ENCODE measurements at places on chromosomes 3 and 15.
A peak's percentile ranks its signal among the peaks of the same experiment; 100 is the strongest.

GRCh38 chr3:126267169-126267975 is 87.0 kb upstream of the ALDH1L1 start:
- no peak for DNase-seq

- DNase-seq, result no peak
Observed at GRCh38 chr15:98597666-98598065, 50.7 kb upstream of the IGF1R start.

GRCh38 chr3:61666615-61667330 is 105.4 kb downstream of the PTPRG start:
- DNase-seq, result no peak

GRCh38 chr3:64645243-64645642 is 42.6 kb downstream of the ADAMTS9 start:
- no peak for DNase-seq

GRCh38 chr3:151086484-151087456 is 1.3 kb downstream of the MED12L start:
- peak; percentile 40 for DNase-seq

- DNase-seq, result no peak
Observed at GRCh38 chr3:105399611-105400010, 32.9 kb downstream of the ALCAM start.

DNA sequence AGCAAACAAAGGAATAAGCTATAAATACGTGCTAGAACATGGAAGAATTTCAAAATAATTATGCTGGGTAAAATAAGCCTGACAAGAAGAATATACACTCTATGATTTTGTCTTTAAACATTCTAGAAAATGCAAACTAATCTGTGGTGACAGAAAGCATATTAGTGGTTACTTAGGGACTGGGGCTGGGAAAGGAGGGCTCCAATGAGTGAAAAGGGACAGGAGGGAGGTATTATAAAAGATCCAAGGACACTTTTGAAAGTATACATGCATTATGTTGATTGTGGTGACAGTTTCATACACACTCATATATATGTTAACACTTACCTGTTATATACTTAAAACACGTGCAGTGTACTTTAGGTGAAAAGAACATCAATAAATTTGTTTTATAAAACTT is 23.0 kb downstream of the MYH15 start:
- no peak for DNase-seq

- no peak for DNase-seq
Observed at GRCh38 chr3:108123326-108123725, 32.5 kb upstream of the CD47 start.

DNA sequence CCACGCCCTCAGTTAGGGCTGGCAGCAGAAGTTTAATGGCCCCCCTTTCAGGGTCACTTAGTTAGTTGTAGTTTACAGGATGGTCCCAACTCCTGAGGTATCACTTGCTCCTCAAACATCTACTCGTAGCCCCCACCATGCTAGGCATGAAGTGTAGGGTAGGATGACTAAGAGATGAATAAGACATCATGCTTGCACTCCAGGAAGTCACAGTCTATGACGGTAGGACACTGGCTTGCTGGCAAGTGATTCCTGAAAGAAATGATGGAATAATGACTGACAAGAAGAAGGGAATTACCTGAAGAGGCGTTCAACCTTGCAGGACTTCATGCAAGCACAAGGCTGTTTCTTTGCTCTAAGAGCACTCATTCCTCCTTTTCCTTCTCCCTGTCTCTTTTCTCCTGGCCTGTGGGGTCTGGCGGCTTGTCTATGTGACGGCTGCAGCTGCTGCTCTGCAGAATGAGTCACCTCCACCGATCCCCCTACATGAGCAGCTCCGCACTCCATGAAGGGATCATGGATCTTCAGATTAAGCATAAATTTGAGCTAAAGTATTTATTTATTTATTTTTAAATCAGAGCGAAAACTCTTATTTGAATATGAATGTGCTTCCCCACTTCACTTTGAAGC is 82.9 kb upstream of the BOC start:
- DNase-seq, result no peak
